ENCODE measurements at places on chromosomes 6 and 20.

GRCh38 chr6:108622641-108623298 is 62.1 kb downstream of the FOXO3 start:
- no peak for DNase-seq

DNA sequence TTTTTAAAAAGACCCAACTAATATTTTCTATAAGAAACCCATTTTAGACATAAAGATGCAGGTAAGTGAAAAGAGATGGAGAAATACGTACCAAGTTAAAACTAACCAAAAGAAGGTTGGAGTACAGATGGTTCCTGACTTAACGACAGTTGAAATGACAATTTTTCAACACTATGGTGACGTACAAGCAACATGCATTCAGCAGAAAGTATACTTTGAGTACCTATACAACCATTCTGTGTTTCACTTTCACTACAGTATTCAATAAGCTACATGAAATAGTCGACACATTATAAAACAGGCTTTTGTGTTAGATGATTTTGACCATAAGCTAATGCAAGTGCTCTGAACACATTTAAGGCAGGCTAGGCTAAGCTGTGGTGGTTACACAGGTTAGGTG is 228.9 kb downstream of the RNGTT start:
- DNase-seq: no peak

DNA sequence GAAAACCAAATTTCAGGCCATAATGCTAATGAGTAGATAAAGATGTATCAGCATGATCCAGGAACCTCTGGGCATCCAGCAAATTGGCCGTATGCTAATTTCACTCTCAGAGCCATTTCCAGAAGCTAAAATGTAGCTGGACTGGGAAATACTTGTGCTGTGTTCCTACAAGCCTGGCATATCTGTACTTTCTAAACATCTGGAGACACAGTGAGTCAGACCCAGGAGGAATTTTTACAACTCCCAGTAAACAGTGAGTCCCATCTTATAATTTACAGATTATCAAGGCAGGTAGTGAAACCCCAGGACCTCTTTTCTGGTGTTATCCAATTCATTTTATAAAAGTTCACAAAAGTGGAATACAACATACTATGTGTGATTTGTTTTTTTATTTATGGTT is 683.0 kb upstream of the ADGRB3 start:
- DNase-seq: no peak

- DNase-seq: no peak
Observed at GRCh38 chr6:140744659-140745320, 1370.3 kb upstream of the CITED2 start.

- no peak for DNase-seq
Observed at GRCh38 chr6:160445130-160445529, 97.0 kb downstream of the SLC22A3 start.

DNA sequence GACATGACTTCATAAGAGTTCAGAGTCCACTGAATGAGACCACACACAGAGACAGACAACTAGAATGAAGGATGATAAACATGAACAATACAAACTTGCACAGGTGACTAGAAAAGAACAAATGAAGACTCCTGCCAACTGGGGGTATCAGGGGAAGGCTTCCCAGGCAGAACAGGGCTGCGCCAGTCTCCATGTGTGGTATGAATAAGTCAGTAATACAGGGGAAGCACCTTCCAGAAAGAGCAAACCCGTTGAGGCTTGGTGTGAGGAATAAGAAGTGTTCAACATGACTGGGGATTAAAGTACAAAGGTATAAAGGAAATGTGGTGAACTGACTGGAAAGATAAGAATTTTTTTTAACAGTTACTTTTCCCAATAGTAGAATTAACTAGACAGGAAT is 3.7 kb upstream of the SLC17A2 start:
- DNase-seq: no peak

- no peak for DNase-seq
Observed at GRCh38 chr20:46930640-46931339, 36.1 kb downstream of the EYA2 start.

GRCh38 chr6:19337101-19337500 is 500.1 kb upstream of the ID4 start:
- no peak for DNase-seq

GRCh38 chr20:16007962-16008361 is 565.3 kb downstream of the KIF16B start:
- no peak for DNase-seq

DNA sequence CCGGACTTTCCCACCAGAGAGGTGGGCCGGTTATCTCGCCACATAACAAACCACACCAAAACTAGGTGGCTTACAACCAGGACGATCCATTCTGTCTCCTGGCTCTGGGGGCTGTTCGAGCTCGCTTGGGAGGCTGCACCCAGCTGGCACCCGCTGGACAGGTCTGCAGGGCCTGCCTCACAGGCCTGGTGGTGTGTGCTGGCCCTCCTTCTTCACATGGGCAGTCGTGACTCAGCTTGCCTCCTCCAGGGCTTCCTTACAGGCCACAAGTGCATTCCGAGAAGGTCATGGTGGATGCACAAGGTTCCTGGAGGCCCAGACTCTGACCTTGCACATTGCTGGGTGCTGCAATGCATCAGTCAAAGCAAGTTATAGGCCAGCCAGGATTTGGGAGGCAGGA is 34.2 kb downstream of the FOXF2 start:
- no peak for DNase-seq

DNA sequence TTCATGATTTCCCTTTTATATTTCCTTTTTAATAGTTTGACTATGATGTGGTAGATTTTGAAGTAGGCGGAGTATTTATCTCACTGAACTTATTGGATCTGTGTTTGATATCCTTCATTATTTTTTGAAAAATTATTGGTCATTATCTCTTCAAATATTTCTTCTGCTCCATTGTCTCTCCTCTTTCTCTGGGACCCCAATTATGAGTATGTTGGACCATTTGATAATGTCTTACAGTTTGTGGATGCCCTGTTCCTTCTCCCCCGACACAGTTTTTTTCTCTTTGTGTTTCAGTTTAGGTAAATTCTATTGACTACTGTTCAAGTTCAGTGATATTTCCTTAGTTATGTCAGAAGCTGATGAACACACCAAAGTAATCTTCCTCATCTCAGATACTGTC is 49.4 kb upstream of the COL10A1 start:
- no peak for DNase-seq

DNA sequence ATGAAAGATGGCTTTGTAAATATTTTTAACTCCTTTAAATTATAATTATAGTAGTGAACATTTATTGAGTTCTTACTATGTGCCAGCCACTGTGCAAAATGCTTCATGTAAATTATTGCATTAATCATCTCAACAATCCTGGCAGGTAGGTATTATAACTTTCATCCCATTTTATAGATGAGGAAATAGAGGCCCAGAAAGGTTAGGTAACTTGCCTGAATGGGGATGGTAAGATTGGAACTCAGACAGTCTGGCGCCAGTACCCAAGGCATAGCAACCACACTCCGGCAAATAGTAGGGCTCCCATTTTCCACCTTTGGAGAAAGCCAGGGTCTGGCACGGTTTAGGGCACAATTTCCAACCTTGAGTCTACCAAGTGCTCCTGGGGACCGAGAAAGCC is 129.8 kb downstream of the VEGFA start:
- no peak for DNase-seq

GRCh38 chr6:36368921-36369865 is 18.3 kb downstream of the ETV7 start:
- DNase-seq: peak; percentile 55

GRCh38 chr6:134015719-134016557 is 36.5 kb downstream of the SLC2A12 start:
- DNase-seq: no peak

DNA sequence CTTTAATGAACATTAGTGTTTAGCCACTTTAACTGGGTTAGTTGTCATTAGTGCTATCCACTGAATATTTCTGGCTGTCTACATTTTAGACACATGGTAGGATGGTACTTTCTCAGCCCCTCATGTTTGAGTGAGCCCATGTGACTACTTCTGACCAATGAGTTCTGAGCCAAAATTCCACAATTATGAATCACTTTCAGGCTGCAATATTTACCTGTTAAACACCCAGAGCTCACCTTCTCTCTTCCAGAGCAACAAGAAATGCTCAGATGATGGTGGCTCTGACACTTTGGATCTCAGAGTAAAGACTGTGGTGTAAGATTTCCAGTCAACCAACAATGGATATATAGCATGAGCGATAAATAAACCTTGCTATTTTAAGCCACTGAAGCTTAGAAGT is 24.8 kb downstream of the SPACA1 start:
- DNase-seq: no peak

DNA sequence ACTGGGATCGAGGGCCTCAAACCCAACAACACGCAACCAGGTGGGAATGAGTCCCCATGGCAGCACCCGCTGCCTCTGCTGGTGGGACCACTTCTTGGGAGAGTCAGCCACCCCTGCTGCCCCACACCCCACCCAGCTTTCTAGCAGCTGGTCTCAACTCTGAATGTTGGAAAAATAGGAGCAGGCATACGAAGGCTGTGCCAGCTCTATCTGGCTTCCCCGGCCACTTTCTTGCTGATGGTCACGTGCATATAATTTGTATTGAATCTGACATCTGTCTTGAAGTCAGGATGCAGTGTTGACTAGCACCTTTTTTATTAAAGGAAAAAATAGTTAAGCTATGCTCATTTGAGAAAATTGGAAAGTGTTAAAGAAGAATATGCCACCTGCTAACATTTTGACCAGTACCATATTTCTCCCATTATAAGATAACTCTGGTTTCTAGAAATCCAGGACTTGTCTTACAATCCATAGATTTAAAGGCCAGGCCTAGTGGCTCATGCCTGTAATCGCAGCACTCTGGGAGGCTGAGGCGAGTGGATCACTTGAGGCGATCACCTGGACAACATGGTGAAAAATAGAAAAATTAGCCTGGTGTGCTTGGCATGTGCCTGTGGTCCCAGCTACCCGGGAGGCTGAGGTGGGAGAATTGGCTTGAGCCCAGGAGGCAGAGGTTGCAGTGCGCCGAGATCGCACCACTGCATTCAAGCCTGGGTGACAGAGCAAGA is 26.9 kb upstream of the MAPRE1 start:
- no peak for DNase-seq

DNA sequence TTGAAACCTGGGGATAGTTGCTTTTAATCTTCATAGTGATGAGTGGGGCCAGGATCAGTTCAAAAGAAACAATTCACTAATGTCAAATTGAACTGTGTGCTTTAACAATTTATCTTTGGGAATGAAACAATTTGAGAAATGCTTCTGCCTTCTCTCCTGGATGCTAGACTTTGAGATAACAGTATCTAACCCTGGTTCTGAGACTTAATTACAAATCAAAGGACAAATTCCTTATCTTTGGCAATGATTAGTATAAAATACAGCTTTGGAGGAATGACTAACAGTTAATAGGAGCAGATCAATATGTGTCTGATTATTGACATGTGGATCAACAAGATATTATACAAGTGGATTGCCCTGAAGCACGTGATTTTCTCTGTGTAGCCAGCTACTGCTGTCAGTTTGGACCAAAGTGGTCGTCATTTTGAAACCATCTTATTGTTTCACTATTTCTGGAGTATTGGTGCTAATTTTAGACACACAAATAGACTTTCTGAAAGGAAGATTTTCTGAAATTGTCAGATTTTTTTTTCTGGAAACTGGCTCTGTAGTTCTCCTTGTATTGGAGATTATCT is 6.2 kb upstream of the FLRT3 start:
- no peak for DNase-seq

- no peak for DNase-seq
Observed at GRCh38 chr6:166862287-166862977, 93.9 kb downstream of the RNASET2 start.

- DNase-seq: no peak
Observed at GRCh38 chr6:63685446-63686379, 50.1 kb downstream of the PHF3 start.

DNA sequence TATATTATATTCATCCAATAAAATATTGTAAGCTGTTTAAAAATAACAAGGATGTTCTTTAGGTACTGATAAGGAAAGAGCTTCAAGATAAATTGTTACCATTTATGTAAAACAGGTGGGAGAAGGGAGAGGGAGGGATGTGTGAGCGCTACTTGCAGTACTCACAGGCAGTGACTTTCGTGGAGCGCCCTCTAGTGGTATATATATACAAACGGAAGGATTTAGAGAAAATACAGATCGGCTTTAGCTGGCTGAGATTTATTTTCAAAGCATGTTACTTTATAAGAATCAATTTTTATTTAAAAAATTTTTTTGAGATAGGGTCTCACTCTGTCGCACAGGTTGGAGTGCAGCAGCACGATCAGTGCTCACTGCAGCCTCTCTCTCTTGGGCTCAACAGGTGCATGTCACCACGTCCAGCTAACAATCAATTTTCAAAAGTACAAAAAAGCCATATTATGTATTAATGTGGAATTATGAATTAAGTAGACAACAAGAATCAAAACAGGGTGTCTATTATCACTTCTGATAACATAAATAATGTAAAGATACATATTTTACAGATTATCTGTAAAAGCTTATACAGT is 3.3 kb upstream of the MOG start:
- DNase-seq: peak; percentile 28

GRCh38 chr20:18999086-18999485 is 185.5 kb downstream of the SCP2D1 start:
- no peak for DNase-seq

DNA sequence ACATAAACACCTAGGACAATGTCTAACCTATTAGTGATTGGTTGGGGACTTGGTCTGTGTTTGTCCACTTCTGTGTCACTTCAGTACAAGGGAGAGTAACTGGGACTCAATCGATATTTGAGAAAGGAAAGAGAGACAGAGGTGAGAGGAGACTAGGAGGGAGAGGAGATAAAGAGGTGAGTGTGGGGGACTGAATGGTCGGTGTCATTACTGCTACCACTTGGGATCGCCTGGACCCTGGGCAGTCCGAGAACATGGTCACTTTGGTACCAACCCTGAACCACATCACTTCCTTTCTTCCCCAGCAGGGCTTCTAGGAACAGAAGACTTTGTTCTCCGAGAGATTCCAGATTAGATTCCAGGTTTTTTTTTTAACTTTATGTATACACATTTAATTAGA is 63.7 kb downstream of the GPR6 start:
- no peak for DNase-seq

GRCh38 chr6:34544776-34545471 is 11.2 kb downstream of the SPDEF start:
- DNase-seq: no peak

- no peak for DNase-seq
Observed at GRCh38 chr6:42135161-42135560, 7.3 kb downstream of the C6orf132 start.

DNA sequence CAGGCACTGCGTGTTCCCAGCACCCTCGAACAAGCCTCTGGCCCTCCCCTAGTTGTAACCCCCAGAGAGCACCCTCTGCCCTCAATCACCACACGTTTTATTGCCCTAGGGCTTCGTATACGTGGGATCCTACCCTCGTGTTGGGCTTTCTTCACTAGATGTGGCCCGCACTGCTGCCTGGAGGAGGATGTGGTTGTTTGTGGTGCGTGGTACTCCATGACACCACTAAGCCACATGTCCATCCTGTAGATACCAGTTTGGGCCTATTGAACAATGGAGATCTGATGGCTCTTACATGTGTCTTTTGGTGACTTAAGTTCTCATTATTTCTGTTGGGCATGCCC is 17.0 kb downstream of the SLC2A4RG start:
- DNase-seq: no peak

GRCh38 chr6:127031511-127031910 is 87.0 kb upstream of the RSPO3 start:
- no peak for DNase-seq

All from NCI-H1417 treated with DMSO at 0.1 percent for 48 hours (cell line).